ENCODE measurements at places on chromosomes 11 and 22. TPM values are rescaled to one million over a fixed set of nuclear protein-coding genes. Genes with fewer than 3 reads are reported as not detected.

GRCh38 chr11:5610446-5610845 is 14.0 kb downstream of the TRIM6 start:
- peaks cover 13% of the 10 kb centered on the region for H3K4me1 ChIP-seq
- no peak for DNase-seq
- no peak overlapping the region for H3K27ac ChIP-seq
- H3K27me3 ChIP-seq = no peaks in the 10 kb centered on the region
- H3K36me3 ChIP-seq = no peaks in the 10 kb centered on the region

DNA sequence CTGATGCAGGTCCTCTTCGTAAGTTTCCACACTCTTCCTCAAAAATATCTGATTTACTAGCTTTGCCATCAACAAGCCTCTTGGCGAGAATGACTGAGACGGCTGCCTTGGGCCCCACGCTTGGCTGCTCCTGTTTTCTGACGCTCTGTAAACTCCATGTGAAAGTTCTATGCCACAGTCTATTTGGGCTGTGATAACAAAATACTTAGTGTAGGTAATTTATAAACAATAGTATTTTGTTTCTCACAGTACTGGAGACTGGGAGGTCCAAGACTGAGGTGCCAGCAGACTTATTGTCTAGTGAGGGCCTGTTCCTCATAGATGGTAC is 123.2 kb upstream of the SORL1-AS1 start:
- no peaks in the 10 kb centered on the region for H3K36me3 ChIP-seq
- no peak overlapping the region for H3K4me3 ChIP-seq
- H3K4me1 ChIP-seq = peaks cover 7% of the 10 kb centered on the region
- no peak overlapping the region for H3K27ac ChIP-seq

GRCh38 chr22:20807315-20807752 is 33.4 kb downstream of the SERPIND1 start:
- H3K4me1 ChIP-seq = peaks cover 16% of the 10 kb centered on the region
- no peak overlapping the region for H3K27ac ChIP-seq
- no peak overlapping the region for H3K4me3 ChIP-seq
- H3K36me3 ChIP-seq = peaks cover 82% of the 10 kb centered on the region
- DNase-seq = peak; percentile 79

DNA sequence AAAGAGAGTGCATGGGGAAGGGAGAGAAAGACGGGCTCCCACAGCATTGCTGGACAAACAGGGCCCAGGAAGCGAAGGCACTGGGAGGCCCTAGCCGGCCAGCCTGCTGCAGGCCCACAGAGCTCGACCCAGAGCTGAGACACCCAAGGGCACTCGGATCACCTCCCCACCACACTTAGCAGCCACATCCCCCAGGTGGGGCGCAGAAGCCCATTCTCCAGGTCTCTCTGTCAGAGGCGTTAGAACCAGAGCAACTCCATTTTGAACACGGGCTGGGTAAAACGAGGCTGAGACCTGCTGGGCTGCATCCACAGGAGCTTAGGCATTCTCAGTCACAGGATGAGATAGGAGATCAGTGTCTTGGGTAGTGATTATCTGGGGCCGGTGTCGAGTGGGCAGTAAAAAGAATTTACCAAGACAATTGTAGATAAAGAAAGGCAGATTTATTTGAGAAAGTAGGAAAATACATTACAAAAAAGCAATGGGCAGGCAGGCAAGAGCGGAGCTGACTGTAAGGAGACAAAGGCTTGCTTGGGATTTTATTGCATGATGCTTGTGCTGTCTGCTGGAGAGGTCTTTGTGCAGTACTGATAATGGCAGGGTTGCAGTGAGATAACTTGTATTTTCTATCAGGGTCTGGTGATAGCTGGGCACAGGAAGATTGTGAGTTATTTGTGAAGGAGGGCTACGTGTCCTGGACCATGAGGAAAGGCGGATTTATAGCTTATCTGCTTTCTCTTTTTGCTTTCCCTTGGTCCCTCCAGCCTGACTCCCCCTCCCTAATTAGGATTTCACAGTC is 13.4 kb upstream of the CAPN5 start:
- no peak overlapping the region for H3K27ac ChIP-seq
- no peaks in the 10 kb centered on the region for H3K36me3 ChIP-seq
- H3K27me3 ChIP-seq = peaks cover under 1% of the 10 kb centered on the region
- no peak for DNase-seq
- no peaks in the 10 kb centered on the region for H3K4me1 ChIP-seq

GRCh38 chr22:50008151-50009040 is 4.2 kb downstream of the IL17REL start:
- H3K4me1 ChIP-seq = no peaks in the 10 kb centered on the region
- DNase-seq = no peak
- no peaks in the 10 kb centered on the region for H3K36me3 ChIP-seq
- no peak overlapping the region for H3K27ac ChIP-seq

DNA sequence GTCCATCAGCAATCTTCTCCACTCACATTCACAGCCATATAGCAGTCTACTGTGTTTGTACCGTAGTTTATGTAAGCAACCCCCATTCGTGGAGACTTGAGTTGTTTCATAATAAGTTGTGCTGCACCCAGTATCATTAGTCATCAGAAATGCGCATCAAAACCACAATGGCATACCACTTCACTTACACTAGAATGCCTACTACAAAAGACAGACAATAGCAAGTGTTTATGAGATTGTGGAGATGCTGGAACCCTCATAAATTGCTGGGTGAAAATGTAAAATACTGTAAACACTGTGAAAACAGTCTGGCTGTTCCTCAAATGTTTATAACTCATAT is 133.3 kb downstream of the ATXN10 start:
- H3K36me3 ChIP-seq = peaks cover 22% of the 10 kb centered on the region
- no peaks in the 10 kb centered on the region for H3K27me3 ChIP-seq
- peaks cover 32% of the 10 kb centered on the region for H3K4me1 ChIP-seq
- H3K4me3 ChIP-seq = no peak overlapping the region
- H3K27ac ChIP-seq = peak overlapping the region; percentile 31

GRCh38 chr11:109308551-109308950 is 113.4 kb upstream of the C11orf87 start:
- DNase-seq = no peak
- no peaks in the 10 kb centered on the region for H3K36me3 ChIP-seq
- H3K27ac ChIP-seq = no peak overlapping the region
- H3K27me3 ChIP-seq = no peaks in the 10 kb centered on the region

DNA sequence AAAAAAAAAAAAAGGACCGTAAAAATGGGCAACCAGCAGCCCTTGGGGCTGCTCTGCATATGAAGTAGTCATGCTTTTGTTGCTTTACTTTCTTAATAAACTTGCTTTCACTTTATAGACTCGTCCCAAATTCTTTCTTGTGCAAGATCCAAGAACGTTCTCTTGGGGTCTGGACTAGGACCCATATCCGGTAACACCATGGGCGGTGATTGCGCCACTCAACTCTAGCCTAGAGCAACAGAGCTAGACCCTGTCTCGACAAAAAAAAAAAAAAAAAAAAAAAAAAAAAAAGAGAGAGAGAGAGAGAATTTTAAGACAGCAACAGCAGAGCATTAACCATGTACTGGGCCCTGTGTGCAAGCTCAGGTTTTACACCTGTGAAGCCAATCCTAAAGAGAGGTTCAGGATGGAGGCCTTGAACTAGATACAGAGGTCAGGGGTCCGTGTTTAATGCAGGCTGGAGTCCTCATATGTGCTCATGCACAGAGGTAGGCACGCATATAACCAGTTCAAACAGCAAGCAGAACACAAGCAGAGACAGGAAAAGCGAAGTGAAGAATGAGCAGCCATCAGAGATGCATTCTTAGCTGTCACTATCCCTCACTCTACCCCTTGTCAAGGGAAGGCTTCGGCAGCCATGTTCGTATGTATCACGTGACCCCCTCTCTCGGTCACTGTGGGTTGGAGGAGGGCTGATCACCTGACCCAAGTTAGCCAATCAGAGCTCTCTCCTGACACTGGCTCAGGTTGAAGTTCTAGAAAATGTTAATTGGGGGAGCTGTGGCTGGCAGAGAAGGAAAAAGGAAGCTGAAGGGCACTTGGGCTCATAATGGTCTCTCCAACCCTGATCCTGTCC is 16.7 kb upstream of the SYT12 start:
- H3K27me3 ChIP-seq = no peaks in the 10 kb centered on the region
- H3K27ac ChIP-seq = no peak overlapping the region
- DNase-seq = peak; percentile 48
- H3K4me1 ChIP-seq = no peaks in the 10 kb centered on the region
- H3K36me3 ChIP-seq = no peaks in the 10 kb centered on the region

DNA sequence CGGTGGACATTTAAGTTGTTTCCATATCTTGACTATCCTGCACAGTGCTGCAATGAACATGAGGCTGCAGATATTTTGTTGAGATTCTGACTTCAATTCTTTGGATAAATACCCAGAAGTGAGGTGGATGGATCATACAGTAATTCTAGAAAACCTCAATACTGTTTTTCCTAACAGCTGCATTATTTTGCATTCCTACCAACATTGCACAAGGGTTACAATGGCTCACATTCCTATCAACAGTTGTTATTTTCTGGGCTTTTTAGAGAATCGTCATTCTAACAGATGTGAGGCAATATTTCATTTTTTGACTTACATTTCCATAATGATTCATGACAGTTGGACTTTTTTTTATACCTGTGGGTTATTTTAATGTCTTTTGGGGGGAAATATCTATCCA is 716.9 kb upstream of the ANO3 start:
- DNase-seq = no peak
- H3K27ac ChIP-seq = no peak overlapping the region
- H3K4me3 ChIP-seq = no peak overlapping the region
- H3K27me3 ChIP-seq = no peaks in the 10 kb centered on the region
- H3K36me3 ChIP-seq = no peaks in the 10 kb centered on the region

GRCh38 chr11:111652184-111652583 is 49.9 kb downstream of the SIK2 start:
- H3K27me3 ChIP-seq = no peaks in the 10 kb centered on the region
- no peak overlapping the region for H3K4me3 ChIP-seq
- peaks cover 7% of the 10 kb centered on the region for H3K4me1 ChIP-seq
- H3K36me3 ChIP-seq = no peaks in the 10 kb centered on the region
- no peak for DNase-seq

DNA sequence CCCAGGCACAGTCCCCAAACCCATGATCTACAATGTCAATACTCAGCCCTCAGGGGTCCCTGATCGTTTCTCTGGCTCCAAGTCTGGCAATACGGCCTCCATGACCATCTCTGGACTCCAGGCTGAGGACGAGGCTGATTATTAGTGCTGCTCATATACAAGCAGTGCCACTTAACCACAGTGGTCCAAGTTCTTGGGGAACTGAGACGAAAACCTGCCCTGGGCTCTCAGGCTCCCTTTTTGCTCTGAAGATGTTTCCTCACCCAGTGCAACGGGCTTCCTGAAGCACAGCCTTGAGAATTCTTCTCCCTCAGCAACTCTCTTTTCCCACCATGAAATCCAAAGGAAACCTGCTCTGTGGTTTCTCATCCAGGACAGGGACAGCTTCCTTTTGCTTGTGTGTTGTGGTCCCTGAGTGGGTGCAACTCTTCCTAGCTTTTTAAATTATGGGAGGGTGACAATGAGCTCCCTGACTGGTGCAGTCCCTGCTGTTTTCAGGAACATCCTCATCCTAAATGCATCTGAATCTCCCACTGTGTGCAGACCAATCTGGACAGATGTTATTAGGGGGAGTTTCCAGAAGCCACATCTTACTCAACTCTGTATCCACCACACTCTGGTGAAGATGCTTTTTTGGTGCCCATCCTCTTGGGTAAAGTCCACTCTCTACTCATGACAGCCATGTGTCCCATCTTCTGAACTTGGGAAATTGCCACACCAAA is 30.6 kb upstream of the IGLL5 start:
- no peak overlapping the region for H3K4me3 ChIP-seq
- peaks cover 76% of the 10 kb centered on the region for H3K27me3 ChIP-seq
- H3K4me1 ChIP-seq = no peaks in the 10 kb centered on the region
- no peaks in the 10 kb centered on the region for H3K36me3 ChIP-seq
- DNase-seq = no peak

- no peak overlapping the region for H3K4me3 ChIP-seq
- no peaks in the 10 kb centered on the region for H3K27me3 ChIP-seq
- H3K27ac ChIP-seq = no peak overlapping the region
- no peak for DNase-seq
- no peaks in the 10 kb centered on the region for H3K4me1 ChIP-seq
- no peaks in the 10 kb centered on the region for H3K36me3 ChIP-seq
Measured at GRCh38 chr11:2465202-2466068, 20.6 kb downstream of the KCNQ1 start.

- H3K36me3 ChIP-seq = no peaks in the 10 kb centered on the region
- no peak for DNase-seq
- no peaks in the 10 kb centered on the region for H3K4me1 ChIP-seq
- no peak overlapping the region for H3K4me3 ChIP-seq
Measured at GRCh38 chr11:34185926-34186841, 80.8 kb downstream of the NAT10 start.

DNA sequence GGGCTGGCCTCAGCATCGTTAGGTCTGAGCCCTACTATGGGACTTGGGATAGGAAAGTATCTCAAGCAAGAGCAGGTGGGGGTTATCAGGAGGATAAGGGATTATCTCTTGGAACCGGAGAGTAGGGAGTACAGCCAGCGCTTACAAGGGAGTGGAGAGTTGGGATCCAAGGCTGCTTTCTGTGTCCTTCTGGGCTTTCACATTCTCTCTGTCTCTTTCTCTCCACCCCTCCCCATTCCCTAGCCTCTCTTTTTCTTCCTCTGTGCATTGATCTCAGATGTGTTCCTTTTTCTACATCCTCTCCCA is 170.2 kb downstream of the BUD13 start:
- no peak overlapping the region for H3K27ac ChIP-seq
- H3K4me3 ChIP-seq = no peak overlapping the region
- no peak for DNase-seq
- H3K4me1 ChIP-seq = no peaks in the 10 kb centered on the region

The WBP2NL gene
- 0.66 TPM for total RNA-seq

The MUC5AC gene
- not detected for total RNA-seq

The APOA5 gene
- not detected for total RNA-seq

The TESMIN gene
- total RNA-seq = 6.8 TPM

The FIBIN gene
- total RNA-seq = 12.5 TPM

The KCNJ11 gene
- total RNA-seq = 0.54 TPM

All from MCF 10A (cell line).